ENCODE measurements at places on chromosomes 2 and 18.

DNA sequence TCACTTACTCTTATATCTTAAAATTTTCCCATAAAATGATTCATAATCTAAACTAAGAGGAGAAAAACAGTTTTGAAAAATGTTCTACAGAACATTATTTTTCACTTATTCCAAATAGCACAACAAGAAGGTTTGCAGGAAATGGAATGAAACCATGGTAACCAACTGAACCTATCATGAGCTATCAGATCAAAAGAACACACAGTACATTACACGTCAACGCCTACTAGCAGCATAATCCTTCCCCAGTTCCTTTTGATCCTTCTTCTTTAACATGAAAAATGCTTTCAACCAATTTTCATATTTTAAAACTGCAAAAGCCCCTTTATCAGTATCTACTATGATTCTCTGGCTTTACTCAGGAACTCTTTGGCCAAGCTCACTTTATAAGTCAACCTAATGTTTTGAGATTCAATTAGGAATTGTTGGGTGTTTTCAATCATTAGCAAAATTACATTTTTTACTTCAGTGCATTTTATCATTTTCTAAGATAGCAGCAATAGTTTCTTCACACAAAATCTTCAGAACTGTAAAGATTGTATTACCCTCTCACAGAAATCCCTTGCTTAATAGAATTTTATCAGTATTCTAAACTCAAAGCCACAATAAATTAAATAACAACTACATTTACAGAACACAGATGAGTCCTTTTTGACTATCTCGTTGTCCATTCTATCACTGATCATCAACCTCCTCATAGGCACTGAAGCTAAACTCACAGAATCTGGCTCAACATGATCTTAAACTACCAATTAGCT lies 102.5 kb downstream of the CHN1 start:
- DNase-seq, result no peak

GRCh38 chr2:134138115-134138514 lies 115.8 kb upstream of the MGAT5 start:
- DNase-seq, result no peak

DNA sequence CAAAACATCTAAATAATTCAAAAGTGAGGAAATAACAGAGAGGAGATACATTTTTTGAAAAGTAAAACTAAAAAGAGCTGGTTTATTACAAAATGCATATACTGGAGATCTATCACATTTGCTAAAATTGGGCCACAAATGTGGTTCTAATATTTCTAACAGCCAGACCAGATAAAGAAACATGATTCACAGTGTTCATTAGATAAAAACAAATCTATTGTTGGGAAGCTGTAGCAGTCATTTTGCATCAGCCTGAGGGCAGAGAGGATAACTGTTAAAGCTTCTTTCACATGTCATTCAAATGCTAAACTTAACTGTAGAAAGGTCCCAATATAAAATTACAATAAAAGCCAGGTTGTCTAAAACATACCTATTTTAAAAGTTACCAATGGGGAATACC lies 148.3 kb downstream of the GULP1 start:
- no peak for DNase-seq

GRCh38 chr18:54558609-54559585 lies 32.1 kb upstream of the DYNAP start:
- no peak for DNase-seq

GRCh38 chr2:28993206-28993960 lies 12.3 kb downstream of the TOGARAM2 start:
- peak; percentile 10 for DNase-seq

DNA sequence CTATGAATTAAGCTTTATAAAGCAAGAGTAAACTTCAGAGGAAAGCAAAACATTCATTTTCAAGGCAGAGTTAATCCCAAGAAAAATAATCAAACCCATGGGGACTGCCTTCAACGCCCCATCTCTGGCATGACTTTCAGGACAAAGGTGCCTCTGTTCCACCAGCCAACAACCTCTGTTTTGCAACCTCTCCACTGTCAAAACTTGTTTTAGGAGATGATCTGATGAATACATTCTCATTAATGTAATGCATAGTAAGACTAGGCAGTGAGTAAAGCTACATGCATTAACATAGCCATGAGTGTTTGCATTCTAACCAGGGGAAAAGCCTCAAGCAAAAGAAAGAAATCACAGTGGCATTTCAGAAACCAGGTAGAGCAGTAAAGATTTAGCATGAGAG lies 357.0 kb downstream of the FBXO15 start:
- no peak for DNase-seq

DNA sequence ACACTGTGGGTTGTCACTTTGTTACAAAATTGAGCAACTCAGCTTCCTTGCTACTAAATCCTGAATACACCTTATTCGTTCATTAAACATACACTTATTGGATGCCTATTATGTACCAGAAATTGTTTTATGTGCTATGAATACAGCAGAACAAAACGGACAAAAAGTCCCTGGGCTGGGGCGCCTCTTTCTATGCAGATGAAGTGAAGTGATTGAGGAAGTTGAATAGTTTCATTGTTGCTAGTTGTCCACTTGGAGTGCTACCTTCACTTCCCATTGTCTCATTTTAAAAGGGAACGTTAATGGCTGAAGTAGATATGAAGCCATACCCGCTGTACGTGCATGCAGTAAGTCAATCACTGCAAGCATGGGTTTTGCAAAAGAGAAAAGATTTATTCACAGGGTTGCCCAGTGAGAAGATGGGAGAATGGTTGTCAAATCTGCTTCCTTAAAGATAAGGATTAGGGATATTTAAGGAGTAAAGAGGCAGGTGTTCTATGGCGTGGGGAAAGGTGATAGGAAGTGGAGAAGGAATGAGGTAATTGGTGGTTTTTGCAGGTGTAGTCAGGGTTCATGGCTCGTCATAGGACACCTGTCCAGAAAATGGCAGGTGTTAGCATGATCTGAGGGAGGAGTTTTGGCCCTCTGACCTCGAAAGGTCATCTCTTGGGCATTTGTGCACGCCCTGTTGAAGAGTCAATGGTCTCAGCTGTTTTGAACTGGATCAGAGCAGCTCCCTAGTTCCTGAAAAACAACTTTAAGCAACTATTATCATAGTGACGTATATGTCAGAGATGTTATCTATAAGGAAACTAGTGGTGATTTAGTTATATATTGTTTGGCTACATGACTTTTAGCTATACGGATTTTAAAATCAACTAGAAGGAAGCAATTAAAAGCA lies 23.5 kb downstream of the TRPM8 start:
- DNase-seq, result peak; percentile 9

GRCh38 chr2:160498137-160498536 lies 4.5 kb upstream of the RBMS1 start:
- DNase-seq, result no peak

DNA sequence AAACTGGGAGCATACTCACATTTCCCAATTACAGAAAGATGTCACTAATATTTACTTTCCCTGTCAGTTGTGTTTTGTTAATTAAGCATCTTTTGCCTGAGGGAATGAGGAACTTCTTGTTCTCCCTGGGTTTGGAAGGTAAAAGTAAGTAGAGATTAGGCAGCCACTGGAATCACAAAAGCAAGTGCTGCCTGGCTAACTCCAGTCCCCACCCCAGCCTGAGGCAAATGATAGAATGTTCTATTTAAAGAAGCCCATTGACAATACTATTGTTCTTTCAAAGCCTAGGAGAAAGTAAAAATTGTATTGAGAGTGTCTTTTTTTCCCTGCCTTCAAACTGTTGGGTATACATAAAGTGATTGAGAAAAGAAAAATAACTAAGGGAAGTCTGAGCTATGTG lies 93.8 kb downstream of the MBD2 start:
- DNase-seq, result no peak

DNA sequence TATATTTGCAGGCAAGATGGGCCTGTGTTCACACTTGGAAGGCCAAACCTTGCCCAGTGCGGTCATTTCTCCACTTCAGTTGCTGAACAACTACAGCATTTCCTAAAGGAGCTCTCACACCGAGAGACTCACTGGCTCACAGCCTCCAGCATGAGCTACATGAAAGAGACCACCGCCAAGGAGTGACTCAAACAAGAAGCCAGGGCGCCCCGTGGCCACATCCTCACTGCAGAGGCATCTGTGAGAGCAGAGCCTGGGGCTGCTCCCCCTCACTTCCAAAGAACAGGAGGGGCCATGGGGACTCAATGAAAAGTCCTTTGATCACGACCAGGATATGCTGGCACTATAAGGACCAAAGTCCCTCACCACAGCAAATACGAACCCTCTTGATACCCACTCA lies 50.0 kb downstream of the TMEM163 start:
- DNase-seq, result no peak

DNA sequence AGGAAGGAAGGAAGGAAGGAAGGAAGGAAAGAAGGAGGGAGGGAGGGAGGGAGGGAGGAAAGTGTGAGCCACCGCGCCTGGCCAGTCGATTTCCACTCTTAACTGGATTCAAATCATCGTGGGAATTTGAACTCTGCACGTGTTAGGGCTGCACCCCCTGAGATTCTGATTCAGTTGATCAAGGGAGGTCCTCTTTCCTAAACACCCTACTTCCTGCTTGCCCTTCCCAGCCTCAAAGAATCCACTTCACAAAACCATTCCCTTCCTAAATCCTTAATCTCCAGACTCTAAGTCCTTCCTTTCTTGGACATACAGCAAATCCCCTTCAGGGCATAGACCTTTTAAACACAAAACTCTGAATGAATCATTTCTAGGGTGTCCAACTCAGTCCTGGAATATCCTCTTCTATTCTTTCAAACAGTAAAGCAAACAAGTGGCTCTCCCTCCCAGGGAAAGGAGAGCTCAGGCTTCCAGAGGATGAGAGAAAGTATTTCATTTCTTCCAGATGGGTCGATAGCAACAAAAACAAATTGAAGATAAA lies 68.2 kb upstream of the MBOAT2 start:
- no peak for DNase-seq

- no peak for DNase-seq
Observed at GRCh38 chr2:42964439-42965083, 172.2 kb upstream of the HAAO start.

DNA sequence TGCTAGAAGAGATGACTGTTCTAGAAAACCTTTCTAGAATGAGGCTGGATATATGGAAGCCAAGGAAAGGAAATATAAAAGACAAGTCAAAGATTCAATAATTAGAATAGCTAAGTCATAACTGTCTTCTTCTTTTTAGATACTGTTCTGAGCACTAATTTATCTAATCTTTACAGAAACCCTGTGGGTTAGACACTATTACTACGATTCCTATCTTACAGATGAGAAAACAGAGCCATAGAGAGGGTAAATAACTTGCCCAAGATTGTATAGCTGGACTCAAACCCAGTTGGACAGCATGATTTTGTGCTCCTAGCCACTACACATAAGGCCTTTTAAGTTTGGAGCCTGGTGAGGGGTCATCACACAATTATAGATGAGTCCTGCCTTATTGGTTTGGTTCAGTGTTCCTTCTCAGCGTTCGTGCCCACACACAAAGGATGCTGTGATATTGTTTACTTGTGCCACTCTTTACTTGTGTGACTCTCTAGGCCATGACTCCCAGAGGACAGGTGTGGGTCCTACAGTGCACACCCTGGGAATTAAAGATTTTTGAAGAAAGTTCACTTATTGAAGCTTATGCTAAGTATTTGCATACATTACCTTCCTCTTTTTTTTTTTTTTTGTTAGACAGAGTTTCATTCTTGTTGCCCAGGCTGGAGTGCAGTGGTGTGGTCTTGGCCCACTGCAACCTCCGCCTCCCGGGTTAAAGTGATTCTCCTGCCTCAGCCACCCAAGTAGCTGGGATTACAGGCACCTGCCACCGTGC lies 153.7 kb downstream of the PRKCE start:
- DNase-seq, result no peak

GRCh38 chr2:147698166-147698565 lies 146.7 kb upstream of the ACVR2A start:
- no peak for DNase-seq

- DNase-seq, result peak; percentile 42
Observed at GRCh38 chr2:46481198-46482193, 2.1 kb downstream of the TMEM247 start.

DNA sequence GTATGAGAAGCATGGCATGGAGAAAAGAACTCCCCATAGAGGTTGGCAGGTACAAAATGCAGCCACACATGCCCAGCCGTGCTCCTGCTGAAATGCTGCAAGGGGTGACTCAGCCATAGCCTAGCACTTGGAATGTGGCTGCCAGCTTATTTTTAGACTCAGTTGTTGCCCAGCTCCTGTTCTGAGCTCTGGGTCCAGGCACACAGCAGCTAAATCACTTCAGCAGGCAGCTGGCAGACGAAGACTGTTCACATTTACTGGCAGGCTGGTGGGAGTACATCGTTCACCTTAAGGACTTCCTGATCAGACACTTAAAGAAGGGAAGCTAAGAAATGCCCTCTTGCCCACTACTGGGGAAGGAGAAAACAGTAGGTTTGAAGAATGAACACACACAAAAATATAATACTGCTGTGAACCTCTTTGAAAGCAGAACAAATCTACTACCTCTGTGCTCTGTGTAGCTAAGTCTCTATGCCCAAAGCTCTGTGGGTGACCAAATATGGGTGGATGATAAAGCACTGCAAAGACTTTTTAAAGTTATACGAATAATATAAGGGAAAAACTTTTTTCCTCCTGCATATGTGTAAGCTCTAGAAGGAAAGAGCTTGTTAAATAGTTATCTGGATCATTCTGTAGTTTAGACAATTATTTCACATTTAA lies 146.1 kb downstream of the LNPK start:
- DNase-seq, result no peak

DNA sequence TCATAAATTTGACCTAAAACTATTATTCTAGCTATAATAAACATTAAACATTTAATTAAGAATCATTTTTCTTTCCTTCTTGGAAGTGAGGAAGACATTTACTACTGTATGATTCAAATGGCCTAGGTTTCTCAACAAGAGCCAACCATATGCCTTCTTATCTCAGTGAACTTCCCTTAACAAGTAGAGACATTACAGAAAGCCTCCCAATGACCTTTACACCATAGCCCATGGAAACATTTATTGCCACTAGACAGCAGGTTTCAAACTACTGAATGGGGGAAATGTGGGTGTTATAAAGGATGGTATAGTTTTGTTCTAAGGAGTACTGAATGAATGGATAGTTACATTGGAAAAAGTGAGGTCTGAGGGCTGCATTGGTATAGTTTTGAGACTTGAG lies 349.4 kb upstream of the SPRED2 start:
- DNase-seq, result no peak
